GOT3 (cell line): ENCODE measurements at places on chromosomes 1 and 21.

DNA sequence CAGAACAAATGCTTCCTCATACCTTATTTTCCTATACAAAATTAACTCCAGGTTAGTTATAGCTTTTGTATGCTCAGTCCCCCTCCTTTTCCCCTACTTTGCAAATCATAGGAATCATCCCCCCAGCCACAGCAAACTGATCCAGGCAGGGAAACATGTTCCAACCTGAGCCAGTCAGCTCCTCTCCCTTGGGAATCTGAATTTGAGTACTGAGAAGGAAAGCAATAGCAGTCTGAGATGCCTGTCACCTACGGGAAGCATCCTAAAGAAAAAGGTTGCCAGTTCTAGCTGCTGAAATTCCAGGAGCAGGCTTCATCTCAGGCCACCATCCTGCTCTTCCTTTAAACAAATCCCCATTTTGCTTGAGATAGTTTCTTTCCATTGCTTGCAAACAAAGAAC lies 6.9 kb downstream of the ADSS2 start:
- no peak for DNase-seq

GRCh38 chr1:210328032-210328745 lies 513 bp upstream of the HHAT start:
- DNase-seq = no peak

DNA sequence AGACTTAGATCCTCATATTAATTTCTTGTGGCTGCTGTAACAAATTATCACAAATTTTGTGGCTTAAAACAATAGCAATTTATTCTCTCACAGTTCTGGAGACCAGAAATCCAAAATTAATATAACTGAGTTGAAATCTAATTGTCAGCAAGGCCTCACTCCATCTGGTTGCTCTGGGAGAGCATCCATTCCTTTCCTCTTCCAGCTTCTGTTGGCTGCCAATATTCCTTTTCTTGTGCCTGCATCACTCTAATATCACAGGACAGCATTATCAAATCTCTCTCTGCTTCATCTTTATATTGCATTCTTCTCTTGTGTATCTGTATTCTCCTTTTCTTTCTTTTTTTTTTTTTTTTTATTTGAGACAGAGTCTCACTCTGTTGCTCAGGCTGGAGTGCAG lies 9.3 kb downstream of the SLC35A3 start:
- DNase-seq = no peak

- DNase-seq = no peak
Observed at GRCh38 chr1:25145775-25146393, 86.4 kb downstream of the SYF2 start.

DNA sequence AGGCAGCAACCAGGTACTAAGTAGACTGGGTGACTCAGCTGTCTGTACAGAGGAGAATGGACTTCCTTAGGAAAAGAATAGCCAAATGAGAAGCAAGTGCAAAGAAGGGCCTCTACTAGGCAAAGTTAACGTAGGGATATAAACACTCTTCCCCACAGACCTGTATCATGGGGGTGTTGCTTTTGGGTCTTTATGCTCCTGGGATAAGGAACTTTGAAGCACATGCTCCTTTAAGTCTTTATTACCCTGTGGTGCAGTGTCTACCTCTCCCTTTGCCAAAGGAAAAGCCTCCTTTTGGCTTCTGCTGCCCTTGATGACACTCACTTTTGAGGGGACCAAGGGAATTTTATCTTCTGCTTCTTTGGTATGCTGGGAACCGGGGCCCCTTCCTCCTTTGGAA lies 5.0 kb downstream of the RFX5 start:
- DNase-seq = no peak

GRCh38 chr1:65011983-65012382 lies 45.6 kb upstream of the JAK1 start:
- DNase-seq = no peak

- no peak for DNase-seq
Observed at GRCh38 chr1:190320952-190321351, 156.7 kb downstream of the BRINP3 start.

- peak; percentile 36 for DNase-seq
Observed at GRCh38 chr1:175150596-175151319, 41.8 kb downstream of the KIAA0040 start.

DNA sequence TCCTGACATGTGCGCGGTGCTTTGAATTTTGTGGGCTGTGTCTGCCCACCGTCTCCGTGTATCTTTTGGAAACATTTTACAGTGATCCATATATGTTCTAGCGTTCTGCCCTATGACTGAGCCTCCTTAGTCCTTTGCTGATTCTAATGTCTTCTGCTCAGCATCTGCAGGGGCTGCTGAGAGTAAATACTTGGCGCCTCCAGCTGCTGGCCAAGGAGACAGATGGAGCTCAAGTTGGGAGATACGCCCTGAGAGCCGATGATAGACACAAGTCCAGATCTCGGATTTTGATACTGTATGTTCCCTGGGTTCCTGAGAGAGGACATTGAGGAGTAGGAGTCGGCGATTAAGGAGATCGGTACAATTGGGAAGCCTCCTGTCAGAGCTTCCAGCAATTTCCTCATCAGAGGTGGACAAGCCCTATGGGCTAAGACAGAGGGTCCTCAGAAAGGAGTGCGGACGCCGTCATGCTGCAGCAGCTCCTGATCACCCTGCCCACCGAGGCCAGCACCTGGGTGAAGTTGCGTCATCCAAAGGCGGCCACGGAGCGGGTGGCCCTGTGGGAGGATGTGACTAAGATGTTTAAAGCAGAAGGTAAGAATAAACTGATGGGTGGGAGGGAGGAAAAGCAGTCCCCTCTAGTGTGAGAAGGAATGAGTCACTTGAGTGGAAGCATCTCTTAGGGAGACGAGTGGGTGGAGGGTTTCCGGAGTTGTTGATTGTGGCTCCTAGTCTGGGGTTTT lies 390 bp downstream of the ZFP69B start:
- DNase-seq = no peak

DNA sequence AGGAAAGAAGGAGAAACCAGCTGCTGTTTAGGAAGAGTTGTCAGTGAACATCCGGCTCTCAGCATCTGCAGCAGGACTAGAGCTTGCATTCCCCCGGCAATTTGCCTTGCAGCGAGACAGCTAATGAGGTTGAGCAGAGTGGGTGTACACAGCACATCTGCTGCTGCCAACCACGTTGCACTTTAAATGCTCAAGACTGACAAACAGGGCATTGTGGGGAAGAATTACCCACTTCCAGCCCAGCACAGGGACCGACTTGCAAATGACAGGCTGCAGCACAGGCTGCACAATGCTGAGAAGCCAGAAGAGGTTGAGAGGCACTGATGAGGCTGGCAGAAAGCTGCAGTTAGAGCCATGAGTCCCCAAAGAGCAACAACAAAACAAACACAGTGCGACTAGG lies 47.5 kb upstream of the PLA2G2C start:
- no peak for DNase-seq
